ENCODE measurements at places on chromosomes 6 and 20.

DNA sequence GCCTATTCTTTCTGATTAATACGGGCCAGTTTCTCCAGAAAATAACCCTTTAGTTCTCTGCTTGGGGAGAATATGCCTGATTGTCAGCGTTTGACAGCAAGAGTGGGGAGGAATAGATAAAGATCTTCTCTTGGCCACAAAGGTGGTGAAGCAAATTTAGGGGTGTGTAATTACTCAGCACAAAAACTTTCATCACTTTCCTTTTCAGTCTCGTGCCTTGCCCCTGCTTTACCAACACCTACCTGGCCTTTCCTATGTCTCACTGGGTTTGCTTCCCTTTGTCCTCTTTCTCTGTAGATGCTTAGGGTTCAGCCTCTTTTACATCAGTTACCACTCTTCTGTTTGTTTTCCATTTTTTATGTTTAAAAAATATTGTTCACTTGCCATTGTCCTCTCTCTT lies 99.2 kb downstream of the MCHR2 start:
- DNase-seq = no peak

GRCh38 chr6:1617466-1618310 lies 8.0 kb downstream of the FOXC1 start:
- DNase-seq = no peak

GRCh38 chr20:4490606-4491280 lies 231.0 kb upstream of the PRND start:
- no peak for DNase-seq

- no peak for DNase-seq
These were observed 45.9 kb downstream of the PLAGL1 start for GRCh38 chr6:143961886-143962878.

- DNase-seq = no peak
These were observed 886 bp downstream of the SDCBP2 start for GRCh38 chr20:1327827-1328679.

GRCh38 chr6:15879371-15880261 lies 216.8 kb upstream of the DTNBP1 start:
- peak; percentile 17 for DNase-seq

DNA sequence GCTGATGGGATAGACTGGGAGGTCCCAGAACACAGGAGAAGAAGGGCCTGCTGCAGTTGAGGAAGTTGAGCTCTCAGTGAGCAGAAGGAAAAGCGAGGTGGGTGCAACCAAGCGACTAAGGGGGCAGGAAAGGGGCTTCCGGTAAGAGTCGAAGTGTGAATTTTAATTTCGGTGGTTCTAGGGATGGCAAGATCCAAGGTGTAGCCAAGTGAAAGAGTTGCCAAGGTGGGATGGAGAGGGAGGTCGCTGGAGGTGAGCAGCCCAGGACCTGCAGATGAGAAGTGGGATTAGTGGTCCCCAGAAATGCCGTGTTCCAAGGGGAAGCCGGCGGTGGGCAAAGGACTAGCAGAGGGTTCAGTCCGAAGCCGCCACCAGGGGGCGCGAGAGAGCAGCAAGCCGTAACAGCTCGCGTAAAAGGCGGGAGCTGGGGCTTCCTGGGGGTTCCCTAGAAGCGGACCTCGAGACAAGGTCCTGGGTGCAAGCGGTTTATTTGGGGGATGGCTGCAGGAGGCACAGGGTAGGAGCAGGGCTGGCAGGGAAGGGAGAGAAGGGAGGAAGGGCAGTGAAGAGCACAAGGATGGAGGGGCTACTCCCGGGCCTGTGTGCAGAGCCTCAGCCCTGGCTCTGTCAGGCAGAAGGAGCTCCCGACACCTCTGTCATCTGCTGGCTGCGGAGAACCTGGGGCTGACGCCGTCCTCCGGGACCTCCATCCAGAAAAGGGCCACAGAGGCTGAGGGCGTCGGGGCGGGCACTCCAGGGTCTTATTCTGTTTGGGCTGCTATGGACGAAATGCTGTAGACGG lies 103.6 kb downstream of the PAX1 start:
- peak; percentile 7 for DNase-seq

DNA sequence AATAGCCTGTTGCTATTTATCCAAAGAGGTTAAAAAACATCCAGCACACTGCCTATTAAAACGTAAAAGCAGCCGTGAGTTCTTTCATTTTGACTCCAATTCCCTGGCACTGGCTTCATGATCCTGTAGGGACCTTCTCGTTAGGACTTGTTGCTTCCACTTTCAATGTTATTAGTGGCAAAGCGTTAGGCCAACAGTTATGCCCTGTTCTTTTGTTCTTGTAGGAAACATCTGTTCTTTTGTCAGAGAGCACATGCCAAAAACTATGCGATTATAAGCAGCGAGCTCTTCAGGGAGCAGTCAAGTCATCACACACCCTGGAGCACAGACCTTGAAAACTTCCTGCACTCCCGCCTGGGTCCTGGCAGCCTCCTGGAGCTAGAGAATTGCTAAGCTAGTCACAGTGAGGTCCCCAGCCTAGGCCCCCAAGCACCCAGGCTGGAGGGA lies 609.5 kb upstream of the ARID1B start:
- no peak for DNase-seq

GRCh38 chr20:62289898-62290297 lies 12.9 kb upstream of the ADRM1 start:
- DNase-seq = no peak

DNA sequence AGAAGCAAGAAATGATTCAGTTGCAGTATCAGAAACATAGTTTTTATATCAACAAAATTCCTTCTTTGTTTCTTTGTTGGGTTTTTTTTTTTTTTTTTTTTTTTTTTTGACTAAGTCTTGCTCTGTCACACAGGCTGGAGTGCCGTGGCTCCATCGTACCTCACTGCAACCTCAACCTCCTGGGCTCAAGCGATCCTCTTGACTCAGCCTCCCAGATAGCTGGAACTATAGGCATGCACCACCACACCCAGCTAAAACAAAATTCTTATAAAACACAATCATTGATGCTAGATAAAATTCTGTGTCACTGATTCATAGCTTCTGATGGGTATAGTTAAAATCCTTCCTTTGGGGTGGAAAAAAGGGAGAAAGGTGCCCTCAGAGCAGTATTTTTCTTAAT lies 110.3 kb upstream of the TNFAIP3 start:
- no peak for DNase-seq

DNA sequence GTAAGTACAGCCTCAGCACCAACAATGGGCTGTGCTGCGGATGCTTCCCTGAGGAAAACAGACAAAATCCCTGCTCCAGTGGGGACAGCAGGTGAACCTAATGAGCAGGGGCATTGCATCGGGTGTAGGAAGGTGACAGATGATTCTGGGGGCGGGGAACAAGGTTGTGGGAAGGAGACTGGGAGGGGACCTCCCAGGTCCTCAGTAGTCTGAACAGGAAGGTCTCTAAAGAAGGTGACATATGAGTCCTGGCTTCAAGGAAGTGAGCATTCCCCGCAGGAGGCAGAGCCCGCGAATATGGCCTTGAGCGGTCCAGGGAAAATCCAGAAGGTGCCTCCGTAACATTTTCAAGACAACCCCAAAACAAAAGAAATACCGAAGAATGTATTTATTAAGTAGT lies 19.4 kb downstream of the ULBP1 start:
- DNase-seq = no peak

All from stimulated activated CD8-positive, alpha-beta memory T cell treated with anti-CD3 and anti-CD28 coated beads, Interleukin-12 subunit alpha, Interleukin-12 subunit beta, amount 100 ng/mL, for 1 hour (primary cell).